ENCODE measurements at places on chromosomes 4 and X.

GRCh38 chr4:84678976-84679744 is 96.2 kb downstream of the CDS1 start:
- DNase-seq = no peak

DNA sequence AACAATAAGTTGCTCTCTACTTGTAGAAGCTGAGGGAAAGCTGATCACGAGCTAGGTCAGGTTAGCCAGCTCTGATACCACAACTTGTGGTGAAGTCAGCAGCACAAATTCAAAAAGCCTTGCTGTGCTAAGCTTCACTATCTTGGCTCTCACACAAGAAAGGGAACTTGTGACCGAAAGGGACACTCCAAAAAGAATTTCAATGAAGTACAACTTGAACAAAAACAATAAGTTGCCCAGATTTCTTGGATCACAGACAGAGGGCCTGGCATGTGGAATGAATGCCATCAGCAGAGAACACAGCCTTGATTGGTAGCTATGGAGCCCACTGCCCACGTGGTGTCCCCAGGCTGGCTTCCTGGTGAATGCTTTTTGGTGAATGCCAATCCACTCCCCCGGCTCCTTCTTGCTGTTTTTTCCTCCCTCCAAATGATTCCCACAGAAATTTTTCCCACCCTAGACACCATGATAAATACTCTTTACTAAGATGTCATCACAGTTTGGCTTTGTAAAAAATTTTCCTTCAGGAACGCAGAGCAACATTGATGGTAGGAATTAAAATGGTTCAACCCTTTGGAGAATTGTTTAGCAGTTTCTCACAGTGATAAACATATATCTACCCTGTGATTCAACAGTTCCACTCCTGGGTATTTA is 82.6 kb downstream of the ANXA3 start:
- DNase-seq = no peak

DNA sequence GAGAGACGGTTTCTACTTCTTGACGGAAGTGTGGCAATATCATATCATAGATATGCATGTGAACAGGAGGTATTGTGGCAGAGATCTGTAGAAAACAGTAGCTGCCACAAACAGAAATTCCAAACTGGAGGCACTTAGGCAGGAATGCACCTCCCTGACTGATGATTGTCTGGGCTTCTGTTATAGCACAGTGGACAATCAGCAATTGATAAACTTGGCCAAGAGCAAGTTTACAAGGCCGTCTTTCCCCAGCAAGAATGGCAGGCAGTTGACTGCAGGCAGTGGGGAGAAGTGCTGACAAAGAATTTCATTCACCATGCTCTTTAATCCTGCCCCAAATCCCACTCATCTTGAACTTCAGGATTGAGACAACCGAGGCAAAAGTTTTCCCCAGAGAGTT is 114.4 kb upstream of the STOX2 start:
- DNase-seq = no peak

DNA sequence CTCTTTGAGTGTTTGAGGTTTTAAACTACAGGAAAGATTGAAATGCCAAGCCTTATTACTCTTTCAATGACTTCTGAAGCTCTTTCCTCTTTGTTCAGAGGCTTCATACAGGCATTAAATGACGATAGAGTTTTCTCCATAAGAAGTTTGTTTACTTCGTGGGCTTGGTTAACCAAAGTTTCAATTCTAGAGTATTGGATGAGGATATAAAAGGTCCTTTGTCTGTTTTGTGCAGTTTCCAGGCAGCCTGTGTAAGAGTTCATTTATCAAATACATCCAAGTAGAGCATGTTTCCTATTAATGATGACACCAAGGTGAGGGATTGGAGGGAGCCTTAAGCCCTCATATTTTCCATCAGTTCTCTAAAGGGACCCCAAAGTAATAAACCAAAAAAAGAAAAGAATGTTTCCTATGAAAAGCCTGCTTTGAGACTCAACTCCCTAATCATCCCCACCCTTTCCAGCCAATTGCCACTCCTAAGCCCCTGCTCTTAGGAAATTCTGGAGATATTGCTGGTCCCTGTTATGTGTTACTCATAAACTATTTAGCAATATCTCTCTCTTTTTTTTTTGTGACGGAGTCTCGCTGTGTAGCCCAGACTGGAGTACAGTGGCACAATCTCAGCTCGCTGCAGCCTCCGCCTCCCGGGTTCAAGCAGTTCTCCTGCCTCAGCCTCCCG is 106.2 kb upstream of the IL13RA1 start:
- DNase-seq = no peak

DNA sequence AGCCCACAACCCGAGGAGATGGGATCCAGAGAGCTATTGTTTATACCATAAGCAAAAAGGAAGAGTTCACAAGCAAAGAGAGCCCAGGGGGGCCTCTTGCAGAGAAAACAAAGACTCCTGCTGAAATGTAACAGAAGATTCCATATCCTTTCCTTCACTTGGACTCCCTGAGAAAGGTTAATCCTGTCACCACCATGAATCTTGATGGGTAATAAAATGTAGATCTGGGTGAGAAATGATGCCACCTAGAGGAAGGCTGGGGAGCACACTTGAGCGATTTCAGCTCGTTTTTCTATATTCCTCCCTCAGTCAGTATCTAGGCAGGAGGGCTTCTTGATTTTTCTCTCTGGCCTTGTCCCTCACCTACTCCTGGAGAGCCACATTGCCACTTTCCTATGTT is 10.2 kb upstream of the KCNE5 start:
- no peak for DNase-seq

DNA sequence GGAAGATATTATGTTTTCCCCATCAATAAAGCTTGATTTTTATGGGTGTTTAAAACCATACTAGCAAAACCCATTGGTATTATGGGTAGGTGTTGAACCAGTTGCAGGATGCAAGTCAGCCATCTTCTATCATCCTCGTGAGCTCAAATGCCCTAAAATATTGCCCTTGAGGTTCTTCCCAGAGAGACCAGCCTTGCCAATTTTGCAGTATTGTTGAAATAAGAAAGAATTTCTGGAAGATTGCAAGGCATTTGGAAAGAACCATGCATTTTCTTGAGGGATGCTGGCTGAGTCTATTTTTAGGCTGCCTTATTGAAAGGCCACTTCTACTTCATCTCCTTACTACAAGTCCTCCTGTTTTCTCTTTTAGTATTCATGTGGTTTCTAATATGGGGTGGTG is 60.9 kb upstream of the SOD3 start:
- no peak for DNase-seq

- no peak for DNase-seq
Measured at GRCh38 chr4:94897023-94897422, 139.3 kb downstream of the BMPR1B start.

DNA sequence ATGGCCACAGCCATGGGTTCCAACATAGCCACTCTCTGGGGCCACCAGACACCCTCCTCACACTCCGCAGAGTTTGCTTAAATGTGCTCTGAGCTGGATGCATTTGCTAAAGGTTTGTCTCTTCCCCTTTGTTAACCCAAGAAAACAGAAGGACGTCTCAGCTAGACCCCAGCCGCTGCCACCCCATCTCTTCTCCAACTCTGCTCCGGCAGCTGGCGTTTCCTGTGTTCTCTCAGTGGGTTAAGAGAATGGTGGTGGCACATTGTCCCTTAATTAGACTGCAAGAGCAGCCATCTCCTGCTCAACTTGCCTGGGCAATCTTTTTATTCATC is 43.7 kb upstream of the FAM9C start:
- no peak for DNase-seq

DNA sequence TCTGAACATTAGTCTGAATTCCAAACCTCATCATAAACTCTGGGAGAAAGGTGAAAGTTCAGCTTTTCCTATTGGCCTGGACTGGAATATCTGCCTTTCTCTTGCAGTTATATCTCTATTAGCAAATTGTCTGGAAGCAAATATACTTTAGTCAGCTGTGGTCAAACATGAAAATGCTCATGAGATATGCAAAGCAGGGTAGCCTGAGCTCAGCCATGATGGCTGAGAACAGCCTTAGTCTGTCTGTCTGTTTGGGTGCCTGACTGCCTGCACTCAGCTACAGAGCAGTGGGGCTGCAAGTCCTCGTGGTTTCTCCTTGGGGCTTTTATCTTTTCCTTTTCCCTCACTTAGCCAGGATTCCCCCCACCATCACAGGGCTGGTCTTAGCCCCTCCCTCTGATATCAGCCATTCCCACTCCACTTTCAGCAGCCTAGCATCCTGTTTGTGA is 19.5 kb upstream of the PGRMC2 start:
- DNase-seq = no peak

DNA sequence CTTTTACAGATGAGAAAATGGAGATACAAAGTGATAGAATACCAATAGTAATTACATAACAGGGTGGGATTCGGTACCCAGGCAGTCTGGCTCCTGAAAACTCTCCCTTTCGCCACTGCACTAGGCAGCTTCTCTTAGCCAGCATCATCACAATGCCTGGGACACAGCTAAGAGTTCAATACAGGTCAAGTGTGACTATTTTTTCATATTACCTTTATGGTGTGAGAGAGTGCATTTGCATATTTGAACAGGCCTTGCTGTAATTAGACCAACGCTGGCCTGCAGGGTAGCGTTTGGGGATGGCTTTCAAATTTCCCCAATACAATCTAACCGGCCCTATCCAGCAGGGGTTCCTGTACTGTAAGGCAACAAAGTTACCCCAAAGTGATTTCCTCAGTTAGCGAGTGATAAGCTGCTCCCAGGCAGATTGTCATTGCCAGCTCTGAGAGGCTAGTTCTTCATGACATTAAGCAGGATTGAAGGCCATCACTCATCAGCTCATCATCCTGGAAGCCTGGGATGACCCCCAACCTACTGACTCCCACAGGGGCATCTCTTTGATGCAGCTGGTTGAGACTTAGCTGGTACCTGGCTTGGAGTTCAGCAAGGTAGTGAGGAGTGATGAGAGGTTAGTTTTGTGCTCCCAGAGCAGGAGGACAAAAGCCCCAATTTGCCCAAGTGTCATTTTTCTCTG is 836.8 kb upstream of the LCORL start:
- no peak for DNase-seq

- DNase-seq = no peak
Measured at GRCh38 chr4:152606753-152607152, 70.9 kb upstream of the FBXW7 start.

- no peak for DNase-seq
Measured at GRCh38 chr4:94852616-94853015, 94.9 kb downstream of the BMPR1B start.

GRCh38 chrX:38704146-38704882 is 96.9 kb upstream of the MID1IP1 start:
- no peak for DNase-seq

GRCh38 chr4:184649971-184650855 is 675 bp downstream of the PRIMPOL start:
- no peak for DNase-seq

DNA sequence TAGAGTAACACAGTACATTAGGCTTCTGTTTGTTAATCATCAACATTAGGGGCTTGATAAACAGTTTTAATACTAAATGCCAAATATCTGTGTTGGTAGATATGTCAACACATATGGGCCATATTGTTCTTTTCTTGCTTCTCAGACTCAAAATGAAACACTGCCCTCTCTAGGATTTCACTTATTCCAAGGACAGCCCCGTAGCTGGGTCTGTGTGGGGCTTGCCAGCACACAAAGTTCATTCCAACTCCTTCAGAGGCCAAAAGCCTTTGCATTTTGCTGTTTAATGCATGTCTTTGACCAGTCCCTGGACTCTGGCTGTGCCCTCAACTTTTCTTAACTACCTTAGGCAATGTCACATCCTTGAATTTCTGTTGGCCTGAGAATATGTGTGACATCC is 102.0 kb upstream of the ZNF827 start:
- DNase-seq = no peak

DNA sequence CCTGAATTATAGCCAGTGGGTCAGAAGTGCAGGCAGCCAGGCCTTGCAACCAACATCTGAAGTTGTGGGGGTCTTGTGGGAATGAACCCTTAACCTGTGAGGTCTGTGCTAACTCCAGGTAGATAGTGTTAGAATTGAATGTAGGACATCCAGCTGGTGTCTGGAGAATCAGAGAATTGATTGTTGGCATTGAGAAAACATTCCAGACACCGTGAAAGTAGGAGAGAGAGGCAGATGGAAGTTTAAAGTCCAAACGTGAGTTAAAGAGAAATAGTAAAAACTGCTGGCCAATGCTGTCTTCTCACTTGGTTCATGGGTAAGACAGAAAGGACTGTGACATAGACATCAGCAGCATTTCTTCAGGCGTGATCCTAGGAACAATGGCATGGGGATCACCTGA is 27.7 kb downstream of the CASP3 start:
- no peak for DNase-seq

DNA sequence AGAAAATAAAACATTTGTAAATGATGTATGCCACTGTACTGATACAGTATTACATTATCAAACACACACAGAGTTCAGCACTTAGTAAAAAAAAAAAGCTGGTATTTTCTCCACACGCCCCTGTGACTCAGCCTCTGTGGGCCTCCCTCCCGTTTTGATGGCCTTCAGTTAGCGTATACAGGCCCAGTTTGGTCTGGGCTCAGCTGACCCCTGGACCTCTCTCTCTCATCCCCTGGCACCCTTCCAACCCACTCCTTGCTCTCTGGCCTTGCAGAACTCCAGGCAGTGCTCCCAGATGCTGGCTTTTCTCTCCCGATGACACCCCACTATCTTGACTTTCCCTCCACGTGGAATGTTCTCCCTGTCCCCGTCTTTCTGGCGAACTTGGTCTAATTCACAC is 89.0 kb upstream of the LIMCH1 start:
- no peak for DNase-seq

- no peak for DNase-seq
Measured at GRCh38 chr4:78939667-78940008, 400 bp upstream of the PAQR3 start.

- no peak for DNase-seq
Measured at GRCh38 chrX:13125188-13125587, 80.8 kb upstream of the FAM9C start.

DNA sequence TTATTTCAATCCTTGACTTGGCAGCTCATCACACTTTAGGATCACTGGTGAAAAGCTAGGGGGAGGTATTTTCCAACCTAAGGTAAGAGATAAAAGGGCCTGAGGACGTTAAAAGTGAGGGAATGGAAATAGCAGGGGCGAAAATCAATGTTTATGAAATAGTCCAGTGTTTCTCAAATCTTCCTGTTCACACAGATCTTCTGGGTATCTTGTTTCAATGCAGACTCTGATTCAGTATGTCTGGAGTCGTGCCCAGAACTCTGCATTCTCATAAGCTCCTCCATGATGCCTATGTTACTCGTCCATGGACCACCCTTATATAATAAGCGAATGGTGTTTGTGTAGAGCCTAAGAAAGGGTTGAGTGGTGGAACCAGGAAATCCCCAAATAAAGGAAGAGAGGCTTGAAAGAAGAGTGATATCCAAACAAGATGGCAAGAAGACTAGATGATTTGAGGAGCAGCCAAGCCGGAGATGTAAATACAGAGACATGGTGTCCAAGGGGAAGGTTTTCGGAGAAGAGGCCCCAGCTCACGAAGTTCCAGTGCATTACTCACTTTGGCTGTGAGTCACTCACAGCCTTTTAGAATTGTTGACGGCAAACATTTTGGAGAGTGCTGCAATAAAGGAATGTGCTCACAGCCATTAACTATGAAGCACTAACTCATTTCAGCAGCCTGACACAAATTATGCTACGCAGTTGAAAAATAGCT is 215.6 kb upstream of the PPARGC1A start:
- no peak for DNase-seq

DNA sequence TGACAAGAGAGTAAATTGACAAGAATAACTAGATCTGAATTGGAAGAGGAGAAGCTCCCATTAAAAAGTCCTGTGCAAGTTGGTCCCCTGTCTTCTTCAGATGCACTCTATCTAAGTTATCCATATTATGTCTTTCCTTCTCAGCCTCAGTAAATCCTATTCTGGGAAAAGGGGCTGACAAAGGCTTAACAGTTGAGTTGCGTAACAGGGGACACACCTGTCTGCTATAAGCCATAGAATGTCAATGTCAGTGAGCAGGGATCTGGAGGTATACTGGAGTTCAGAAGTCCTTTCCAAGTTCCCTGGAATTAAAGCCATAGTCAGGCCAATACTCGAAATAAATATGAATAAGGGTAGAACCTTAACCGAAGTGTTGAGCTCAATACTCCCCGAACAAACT is 26.3 kb upstream of the TNIP3 start:
- no peak for DNase-seq
